ENCODE measurements at places on chromosomes 13 and 19.
A peak's percentile ranks its signal among the peaks of the same experiment; 100 is the strongest.

- DNase-seq, result no peak
Observed at GRCh38 chr13:86486582-86486981, 687.4 kb upstream of the SLITRK6 start.

DNA sequence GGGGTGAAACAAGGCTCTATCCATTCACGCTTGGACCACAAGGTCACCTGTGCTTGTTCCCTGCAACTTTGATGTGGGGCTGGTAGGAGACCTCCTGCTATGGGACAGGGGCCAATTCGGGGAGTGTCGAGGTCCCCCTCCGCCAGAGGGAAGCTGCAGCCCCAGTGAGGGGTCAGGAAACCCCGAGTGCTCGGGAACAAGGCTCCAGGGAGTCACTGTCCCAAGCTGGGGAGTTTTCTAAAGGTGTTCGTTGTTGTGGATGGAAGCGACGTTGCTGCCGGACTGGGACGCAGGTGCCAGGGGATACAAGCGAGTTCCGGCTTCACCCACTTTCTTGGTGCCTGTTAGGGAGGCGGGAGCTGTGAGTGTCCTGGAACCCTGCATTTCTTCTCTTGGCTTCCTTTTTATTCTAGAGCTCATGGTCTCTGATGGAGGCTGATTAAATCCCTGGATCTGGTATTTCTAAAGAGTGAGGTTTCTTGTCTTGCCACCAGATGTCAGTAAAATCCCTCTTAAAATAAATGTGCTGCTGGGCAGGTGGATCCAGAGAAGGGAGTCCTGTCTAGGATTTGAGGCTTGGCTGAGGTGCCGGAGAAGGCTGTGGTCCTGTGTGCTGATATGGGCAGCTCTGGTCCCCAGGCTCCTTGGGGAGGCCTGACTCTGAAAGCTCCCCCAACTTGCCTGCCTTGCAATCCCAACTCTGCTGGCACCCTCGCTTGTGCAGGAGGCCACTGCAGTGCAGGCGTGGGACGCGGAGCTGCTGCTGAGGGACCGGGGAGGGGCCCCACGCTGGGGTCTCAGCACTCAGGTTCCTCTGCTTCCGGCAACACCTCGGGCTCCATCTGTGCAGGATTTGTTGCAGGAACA, 153.9 kb downstream of the TEX29 start:
- peak; percentile 44 for DNase-seq

GRCh38 chr19:32773126-32773525, 53.6 kb downstream of the TDRD12 start:
- no peak for DNase-seq

DNA sequence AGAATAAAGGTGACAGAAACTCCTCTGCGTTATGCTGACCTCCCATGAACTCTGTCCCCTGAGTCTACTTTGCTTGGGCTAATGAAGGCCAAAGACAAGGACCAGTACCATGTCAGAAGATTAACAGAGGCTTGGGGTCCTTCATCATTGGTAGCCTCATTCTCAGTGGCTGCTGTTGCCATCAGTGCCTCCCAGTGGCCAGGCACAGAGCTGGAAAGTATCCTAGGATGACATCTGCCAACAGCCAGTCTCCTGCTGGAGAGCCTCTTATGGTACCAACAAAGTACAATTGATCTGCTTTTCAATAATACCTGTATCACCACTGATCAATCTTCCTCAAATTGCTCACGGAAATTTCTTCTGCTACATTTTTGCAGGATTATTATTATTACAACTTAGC, 281.6 kb downstream of the DNAJC15 start:
- no peak for DNase-seq

GRCh38 chr19:7772752-7773291, 9.8 kb downstream of the CLEC4M start:
- no peak for DNase-seq

- DNase-seq, result no peak
Observed at GRCh38 chr19:46860846-46861690, at the start of gene ARHGAP35. ARHGAP35 (plus strand) TSS chr19:46860997; CDS start chr19:46918676, 57,679 bp downstream.

DNA sequence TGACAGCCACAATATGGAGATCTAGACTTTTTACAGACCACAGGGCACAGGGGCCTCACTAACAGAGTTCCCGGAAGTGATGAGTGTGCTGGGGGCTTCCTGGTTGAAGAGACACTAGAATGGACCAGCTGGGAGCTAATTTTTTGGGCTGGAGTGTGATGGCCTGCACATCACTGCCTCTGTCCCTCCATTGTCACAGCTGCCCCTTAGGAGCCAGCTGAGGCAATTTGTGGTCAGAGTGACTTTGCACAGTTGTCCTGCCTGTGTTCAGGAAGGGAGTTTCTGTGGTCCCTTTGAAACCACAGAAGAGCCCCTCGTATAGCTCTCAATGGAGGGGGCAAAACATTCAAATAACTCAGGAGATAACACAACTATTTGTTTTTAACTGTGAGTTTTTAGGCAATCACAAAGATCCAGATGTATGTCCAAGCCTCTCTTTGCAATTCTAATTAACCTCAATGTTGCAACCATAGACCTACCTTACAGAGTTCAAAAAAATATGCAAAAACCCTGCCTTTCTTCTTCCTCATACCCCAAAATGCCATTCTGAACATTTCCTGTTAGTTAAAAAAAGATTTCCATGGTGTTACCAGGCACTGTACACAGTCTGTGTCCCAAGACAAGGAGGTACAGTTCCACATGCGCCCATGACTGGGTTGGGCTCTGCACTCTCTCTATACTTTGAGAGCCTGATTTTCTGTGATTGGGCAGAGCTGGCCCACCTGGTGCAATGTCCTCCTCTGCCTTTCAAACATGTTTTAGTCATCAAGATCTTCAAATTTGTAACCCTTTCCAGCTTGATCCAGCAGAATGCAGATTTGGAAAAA, 2.4 kb downstream of the ALOX5AP start:
- DNase-seq, result no peak

DNA sequence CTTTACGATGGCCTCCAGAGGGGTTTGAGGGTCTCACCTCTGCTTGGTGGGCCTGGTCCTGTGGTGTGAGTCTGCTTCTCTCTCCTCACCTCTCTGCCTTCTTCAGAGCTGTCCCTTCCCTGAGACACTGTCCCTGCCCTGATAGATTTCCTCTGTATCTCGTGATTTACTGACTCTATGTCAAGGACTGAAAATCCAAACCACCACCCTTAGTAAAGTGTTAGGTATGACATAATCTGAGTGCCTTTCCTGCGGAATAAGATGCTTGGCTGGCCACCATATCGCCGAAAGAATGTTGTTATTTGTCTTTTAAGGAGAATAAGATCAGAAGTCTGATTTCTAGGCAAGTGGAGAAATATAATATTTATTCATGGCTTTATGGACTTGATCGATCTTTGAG, 7.2 kb downstream of the SLC25A15 start:
- no peak for DNase-seq

GRCh38 chr13:60311527-60311926, 85.5 kb upstream of the TDRD3 start:
- DNase-seq, result no peak

GRCh38 chr19:19451429-19452242, 46.2 kb downstream of the GATAD2A start:
- no peak for DNase-seq

DNA sequence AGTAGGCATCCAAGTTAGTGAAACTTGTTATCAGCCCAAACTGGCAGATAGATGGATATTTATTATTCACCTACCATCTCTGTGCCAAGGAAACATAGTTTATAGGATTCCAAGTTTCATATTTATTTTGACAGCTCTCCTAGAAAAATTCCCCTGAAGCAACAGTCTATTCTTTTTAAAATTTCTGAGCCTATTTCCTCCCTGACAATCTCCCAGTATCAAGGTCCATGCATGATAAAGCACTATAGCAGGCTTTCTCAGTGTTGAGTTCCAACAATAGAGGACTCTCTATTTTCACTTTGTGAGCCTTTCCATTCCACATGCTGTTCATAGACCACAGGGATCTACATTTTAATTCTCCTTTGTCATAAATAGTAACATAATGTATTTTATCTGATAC, 312.6 kb downstream of the SLITRK6 start:
- DNase-seq, result no peak

- no peak for DNase-seq
Observed at GRCh38 chr19:46925548-46925950, 64.8 kb downstream of the ARHGAP35 start.

GRCh38 chr13:113046883-113047244, 58.7 kb upstream of the F7 start:
- no peak for DNase-seq

GRCh38 chr13:65746406-65746921, 1483.7 kb downstream of the PCDH9 start:
- no peak for DNase-seq

- DNase-seq, result no peak
Observed at GRCh38 chr13:98108341-98108740, 34.6 kb upstream of the FARP1 start.

DNA sequence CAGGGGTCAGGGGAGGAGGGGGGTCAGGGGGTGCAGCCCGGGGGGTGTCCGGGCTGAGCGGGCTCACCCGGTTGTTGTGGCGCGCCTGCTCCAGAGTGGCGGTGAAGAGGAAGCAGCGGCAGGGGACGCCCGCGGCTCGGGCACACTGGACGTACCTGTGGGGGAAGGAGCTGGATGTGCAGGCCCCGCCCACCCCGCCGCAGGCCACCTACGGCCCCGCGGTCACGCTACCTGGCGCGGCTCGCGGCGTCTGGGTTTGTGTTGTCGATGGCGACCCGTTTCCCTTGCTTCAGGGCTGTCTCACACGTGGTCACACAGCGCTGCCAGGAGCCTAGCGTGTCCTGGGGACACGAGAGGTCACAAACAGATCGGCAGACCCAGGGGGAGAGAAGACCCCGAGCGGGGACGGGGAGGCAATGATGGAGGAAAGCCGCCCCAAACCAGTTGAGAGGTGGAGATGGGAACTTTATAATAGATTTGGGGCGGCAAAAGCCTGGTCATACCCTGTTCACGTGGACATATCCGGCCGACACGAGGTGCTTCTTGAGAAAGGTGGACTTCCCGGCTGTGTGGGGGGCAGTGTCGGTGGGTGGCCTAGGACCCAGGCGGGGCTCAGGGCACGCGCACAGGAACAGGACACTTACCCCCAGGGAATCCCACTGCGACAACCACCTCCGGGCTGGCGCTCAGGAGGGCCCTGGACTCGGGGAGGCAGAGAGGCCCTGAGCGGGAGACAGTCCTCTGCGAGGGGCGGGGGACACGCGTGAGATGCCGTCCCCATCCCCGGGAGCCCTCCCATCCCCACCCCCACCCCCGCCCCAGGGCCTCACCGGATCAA, 5.6 kb downstream of the PNKP start:
- peak; percentile 51 for DNase-seq

- no peak for DNase-seq
Observed at GRCh38 chr13:51623473-51623872, 39.2 kb downstream of the WDFY2 start.

- no peak for DNase-seq
Observed at GRCh38 chr13:23460309-23460708, 26.8 kb upstream of the SACS start.

GRCh38 chr13:34357435-34358232, 539.7 kb downstream of the RFC3 start:
- no peak for DNase-seq

GRCh38 chr13:79346300-79346914, 59.6 kb downstream of the RBM26 start:
- DNase-seq, result no peak

DNA sequence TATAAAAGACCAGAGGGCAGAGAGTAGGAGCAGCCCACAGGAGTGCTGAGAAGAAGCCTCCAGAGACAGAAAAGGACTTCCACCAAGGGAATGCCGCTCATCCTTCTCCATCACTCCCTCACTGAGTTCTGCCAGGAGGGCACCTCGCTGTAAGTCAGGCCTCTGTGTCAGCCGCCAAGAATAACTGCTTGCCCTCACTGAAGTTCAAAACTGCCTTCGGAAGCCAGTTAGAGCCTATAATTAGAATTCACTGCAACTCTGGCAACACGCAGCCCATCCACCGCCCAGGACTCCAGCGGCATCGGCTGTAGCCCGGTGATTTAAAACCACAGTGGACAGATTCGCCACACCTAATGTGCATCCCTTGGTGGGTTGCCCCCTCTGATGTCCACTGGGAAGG, 281.8 kb upstream of the ZNF507 start:
- no peak for DNase-seq

DNA sequence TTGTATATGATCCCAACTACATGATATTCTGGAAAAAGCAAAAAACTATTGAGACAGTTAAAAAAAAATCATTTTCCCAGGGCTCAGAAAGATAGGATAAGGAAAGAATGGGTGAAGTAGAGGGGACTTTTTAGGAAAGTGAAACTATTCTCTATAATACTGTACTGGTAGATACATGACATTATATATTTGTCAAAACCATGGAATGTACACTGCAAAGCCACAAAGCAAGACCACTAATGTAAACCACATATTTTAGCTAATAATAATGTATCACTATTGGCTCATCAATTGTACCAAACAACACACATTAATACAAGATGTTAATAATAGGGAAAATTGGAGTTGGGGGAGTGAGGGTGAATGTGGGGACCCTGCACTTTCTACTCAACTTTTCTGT, 182.6 kb downstream of the EFNB2 start:
- DNase-seq, result no peak

DNA sequence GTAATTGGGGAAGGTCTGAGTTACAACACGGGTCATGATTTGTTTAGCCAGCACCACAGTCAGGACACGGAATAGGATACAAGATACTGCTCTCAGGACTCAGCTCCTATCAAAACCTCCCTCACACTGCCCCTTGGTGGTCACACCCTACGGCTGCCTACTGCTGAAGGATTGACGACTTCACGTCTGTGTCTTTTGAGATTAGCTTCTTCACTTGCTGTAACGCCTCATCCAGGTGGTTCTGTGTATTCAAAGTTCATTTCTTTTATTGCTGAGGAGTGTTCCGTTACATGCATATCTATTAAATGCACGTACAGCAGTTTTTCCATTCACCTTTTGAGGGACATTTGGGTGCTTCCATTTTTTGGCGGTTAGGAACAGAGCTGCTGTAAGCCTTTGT, 46.3 kb downstream of the URI1 start:
- no peak for DNase-seq

DNA sequence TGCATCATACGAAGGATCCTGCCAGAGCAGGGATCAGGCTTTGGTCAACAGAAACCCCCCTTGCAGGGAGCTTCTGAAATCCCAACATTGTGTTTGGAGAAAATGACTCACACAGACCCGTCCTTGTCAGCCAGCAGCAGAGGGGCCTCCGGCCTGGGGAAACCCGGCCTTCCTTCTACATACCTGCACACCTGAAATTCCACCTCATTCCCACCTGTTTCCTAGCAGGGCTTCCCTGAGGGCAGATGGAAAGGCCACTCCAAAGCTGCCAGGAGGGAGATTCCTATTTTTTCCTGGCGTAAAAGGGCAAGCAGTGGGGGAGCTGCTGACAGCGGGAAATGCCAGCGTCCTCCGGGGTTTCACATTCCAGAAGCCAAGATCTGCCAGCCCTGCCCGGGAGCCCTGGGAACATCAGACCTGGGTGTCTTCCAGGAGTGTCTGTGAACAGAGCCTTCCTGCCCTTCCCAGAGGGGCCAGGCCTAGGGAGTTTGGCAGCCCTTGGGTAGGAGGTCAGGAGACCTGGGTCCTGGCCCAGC, 3.0 kb upstream of the IGFL1 start:
- DNase-seq, result no peak

Data from left lobe of liver (tissue), 2 donors.